Body of pancreas (tissue), 4 donors: ENCODE measurements at places on chromosomes 16 and 17. TPM values are rescaled to one million over a fixed set of nuclear protein-coding genes. Genes with fewer than 3 reads are reported as not detected.

- peak; percentile 74 for DNase-seq
- peaks cover 29% of the 10 kb centered on the region for H3K4me1 ChIP-seq
- no peaks in the 10 kb centered on the region for H3K27me3 ChIP-seq
- H3K36me3 ChIP-seq = no peaks in the 10 kb centered on the region
- H3K4me3 ChIP-seq = peak within 1 kb of the TSS; percentile 70
These were observed at the start of gene TLK2 for GRCh38 chr17:62478424-62478879. Gene TLK2, plus strand, starts transcription at chr17:62478825. Its CDS starts 2,301 bp downstream, at chr17:62481126.

DNA sequence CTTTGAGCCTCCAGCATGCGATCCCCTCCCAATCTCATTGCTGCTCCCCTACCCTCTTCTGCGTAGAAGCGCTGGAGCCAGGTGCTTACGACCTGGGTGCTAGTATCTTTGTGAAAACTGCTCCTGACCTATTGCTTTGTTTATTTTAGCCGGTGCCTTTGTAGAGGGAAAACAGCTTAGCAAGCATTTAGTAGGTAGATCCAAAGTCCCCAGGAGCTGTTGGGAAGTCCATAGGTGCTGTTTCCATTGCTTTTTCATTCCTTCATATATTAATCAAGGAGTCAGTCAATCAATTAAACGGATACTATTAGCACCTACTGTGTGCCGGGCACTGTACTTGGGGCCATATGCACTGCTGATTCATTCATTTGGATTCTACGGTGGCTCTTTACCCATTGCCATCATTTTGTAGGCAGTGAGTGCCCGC, 497.6 kb downstream of the WWOX start:
- no peak overlapping the region for H3K4me3 ChIP-seq
- H3K27ac ChIP-seq = no peak overlapping the region

The TNFRSF17 gene
- total RNA-seq = not detected

DNA sequence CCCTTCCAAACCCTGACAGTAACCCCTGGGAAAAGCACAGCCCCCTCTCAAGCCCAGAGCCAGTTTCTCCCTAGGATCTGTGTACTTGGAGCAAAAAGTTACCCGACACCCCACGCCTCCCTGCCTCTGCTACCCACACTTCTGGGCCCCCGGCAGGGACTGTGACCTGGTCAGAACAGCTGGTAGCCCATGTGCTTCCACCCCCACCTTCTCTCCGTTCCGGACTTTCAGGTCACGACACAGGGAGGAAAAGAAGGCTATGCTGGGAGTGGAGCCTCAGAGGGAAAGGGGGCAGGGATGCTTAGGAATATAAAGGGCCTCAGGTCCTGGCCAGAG, 6.4 kb downstream of the PPY start:
- H3K27me3 ChIP-seq = no peaks in the 10 kb centered on the region
- peaks cover 12% of the 10 kb centered on the region for H3K4me1 ChIP-seq
- no peaks in the 10 kb centered on the region for H3K36me3 ChIP-seq
- no peak for DNase-seq
- H3K27ac ChIP-seq = no peak overlapping the region

- peaks cover 17% of the 10 kb centered on the region for H3K4me1 ChIP-seq
- peak; percentile 45 for DNase-seq
- H3K36me3 ChIP-seq = no peaks in the 10 kb centered on the region
- peak overlapping the region; percentile 48 for H3K27ac ChIP-seq
- H3K4me3 ChIP-seq = peak overlapping the region; percentile 69
These were observed 759 bp downstream of the UBE2O start for GRCh38 chr17:76452127-76452659.

DNA sequence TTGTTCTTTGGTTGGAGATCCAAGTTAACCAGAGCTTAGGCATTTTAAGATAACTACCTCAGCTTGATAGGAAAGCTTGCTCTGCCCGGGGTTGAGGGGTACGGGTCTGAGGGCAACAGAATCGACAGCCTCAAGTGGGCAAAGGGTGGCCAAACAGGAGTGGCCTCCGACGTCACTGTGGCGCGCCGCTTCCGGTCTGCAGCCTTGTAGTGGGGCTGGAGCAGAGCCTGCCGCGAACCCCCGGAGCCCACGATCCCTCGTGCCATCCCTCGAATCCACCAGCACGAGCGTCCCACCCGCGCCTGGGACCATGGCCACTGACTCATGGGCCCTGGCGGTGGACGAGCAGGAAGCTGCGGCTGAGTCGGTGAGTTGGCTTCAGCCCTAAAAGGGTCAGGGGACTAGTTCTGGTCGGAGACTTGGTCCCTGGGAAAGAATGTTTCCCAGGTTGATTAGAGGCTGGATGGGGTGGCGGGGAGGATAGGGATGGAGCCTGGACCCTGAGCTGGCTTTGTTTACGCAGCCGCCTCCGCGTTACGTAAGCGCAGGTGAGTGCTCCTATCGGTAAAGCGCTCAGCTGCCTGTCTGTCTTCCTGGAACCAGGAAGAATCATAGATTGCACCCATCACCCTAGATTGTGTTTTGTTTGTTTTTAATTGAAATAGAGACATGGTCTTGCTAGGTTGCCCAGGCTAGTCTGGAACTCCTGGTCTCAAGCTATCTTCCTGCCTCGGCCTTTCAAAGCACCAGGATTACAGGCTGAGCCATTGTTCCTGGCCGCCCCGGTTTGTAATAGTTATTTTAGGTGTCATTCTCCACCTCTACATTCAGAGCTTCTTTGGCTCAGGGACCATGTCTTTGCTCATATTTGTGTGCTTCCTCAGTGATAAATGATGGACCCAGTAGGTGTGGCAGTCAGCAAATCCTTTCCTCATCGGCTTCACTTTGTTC, at the start of gene DDX19B:
Gene DDX19B, plus strand, starts transcription at position 199 of the 951 bp plus-strand sequence. Its CDS starts 112 bp downstream, at position 311.
- no peaks in the 10 kb centered on the region for H3K27me3 ChIP-seq
- no peaks in the 10 kb centered on the region for H3K36me3 ChIP-seq
- peaks cover 22% of the 10 kb centered on the region for H3K4me1 ChIP-seq
- DNase-seq = peak; percentile 84
- peak within 1 kb of the TSS; percentile 86 for H3K27ac ChIP-seq
- H3K4me3 ChIP-seq = peak within 1 kb of the TSS; percentile 71

The RNF40 gene
- total RNA-seq = 44.9 TPM

GRCh38 chr16:456891-457483, 31.5 kb downstream of the RAB11FIP3 start:
- H3K27me3 ChIP-seq = no peaks in the 10 kb centered on the region
- peaks cover 37% of the 10 kb centered on the region for H3K4me1 ChIP-seq
- no peak overlapping the region for H3K4me3 ChIP-seq
- no peaks in the 10 kb centered on the region for H3K36me3 ChIP-seq
- DNase-seq = peak; percentile 41
- peak overlapping the region; percentile 80 for H3K27ac ChIP-seq

The FA2H gene
- 3.3 TPM for total RNA-seq

GRCh38 chr17:45784741-45785479, 790 bp downstream of the CRHR1 start:
- no peaks in the 10 kb centered on the region for H3K36me3 ChIP-seq
- no peak overlapping the region for H3K4me3 ChIP-seq
- H3K27ac ChIP-seq = no peak overlapping the region
- peak; percentile 42 for DNase-seq

DNA sequence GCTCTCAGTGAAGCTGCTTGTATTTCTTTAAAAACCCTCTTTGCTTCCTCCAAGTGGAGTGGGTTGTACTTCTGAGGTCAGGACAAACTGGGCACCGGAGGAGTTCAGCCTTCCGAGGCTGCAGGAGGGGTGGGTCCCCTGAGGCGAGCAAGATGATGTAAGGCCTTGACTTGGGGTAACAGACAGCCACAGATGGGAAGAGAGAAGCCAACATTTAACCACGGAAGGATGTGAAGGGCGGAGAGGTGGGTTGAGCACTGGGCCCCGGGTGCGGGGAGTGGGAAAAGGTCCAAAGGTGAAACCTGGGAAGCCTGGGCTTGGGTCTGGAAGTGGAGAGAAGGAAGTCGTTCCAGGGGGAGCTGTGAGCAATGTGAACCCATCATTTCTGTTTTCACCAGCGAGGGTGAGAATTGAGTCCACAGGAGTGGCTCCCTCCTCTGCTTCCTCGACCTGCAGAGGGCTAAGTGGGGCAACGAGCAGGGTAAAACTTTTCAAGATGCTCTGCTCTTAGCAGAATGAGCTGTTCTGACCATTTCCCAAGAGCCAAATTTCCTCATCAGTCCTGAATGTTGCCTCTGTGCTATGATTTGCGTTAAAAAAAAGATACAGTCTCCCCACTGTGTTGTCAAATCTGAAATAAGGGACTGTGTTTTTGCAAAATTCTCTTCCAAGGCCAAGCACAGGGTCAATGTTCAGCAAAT, 137.7 kb upstream of the CRHR1 start:
- no peaks in the 10 kb centered on the region for H3K36me3 ChIP-seq
- no peaks in the 10 kb centered on the region for H3K4me1 ChIP-seq
- no peak overlapping the region for H3K27ac ChIP-seq
- H3K27me3 ChIP-seq = no peaks in the 10 kb centered on the region
- H3K4me3 ChIP-seq = no peak overlapping the region
- DNase-seq = no peak

The ZNF668 gene
- 2.9 TPM for total RNA-seq

The DDX52 gene
- total RNA-seq = 10.9 TPM

The TMUB2 gene
- total RNA-seq = 31.0 TPM

The DNAAF1 gene
- total RNA-seq = 1.3 TPM

DNA sequence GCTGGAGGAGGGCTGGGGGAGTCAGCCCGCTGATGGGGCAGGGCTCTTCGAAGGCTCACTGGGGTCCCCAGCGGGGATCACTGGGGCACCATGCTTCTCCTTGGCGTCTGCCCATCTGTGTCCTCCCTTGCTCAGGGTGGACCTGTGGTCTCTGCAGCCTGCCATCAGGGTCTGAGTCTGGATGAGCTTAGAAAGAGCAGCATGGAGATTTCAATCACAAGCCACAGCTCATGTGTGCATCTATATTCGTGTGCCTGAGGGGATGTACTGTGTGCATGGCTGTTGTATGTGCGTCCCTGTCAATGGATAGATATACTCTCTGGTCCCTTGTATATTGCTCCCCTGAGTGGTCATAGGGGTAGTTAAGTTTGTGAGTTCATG, 126.6 kb upstream of the SDK2 start:
- no peaks in the 10 kb centered on the region for H3K36me3 ChIP-seq
- peaks cover 15% of the 10 kb centered on the region for H3K4me1 ChIP-seq
- no peak for DNase-seq
- no peak overlapping the region for H3K4me3 ChIP-seq

The C1QTNF1 gene
- total RNA-seq = 50.1 TPM
